ENCODE measurements at places on chromosomes 12 and 14.

DNA sequence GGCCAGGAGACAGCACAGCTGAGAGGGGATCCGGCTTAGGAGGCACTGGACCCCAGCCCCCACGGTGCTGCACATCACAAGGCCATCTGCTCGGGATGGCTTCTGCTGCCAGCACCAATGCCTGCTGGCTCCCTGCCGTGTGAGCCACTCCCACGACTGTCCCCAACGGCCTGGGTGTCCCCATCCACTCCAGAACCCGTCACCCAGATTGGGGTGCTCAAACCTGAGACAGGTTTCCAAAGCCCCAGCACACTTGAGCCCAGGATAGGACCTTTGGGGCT, 102.4 kb downstream of the RFLNA start:
- DNase-seq, result no peak

- no peak for DNase-seq
Measured at GRCh38 chr12:28963554-28963953, 185.5 kb upstream of the FAR2 start.

DNA sequence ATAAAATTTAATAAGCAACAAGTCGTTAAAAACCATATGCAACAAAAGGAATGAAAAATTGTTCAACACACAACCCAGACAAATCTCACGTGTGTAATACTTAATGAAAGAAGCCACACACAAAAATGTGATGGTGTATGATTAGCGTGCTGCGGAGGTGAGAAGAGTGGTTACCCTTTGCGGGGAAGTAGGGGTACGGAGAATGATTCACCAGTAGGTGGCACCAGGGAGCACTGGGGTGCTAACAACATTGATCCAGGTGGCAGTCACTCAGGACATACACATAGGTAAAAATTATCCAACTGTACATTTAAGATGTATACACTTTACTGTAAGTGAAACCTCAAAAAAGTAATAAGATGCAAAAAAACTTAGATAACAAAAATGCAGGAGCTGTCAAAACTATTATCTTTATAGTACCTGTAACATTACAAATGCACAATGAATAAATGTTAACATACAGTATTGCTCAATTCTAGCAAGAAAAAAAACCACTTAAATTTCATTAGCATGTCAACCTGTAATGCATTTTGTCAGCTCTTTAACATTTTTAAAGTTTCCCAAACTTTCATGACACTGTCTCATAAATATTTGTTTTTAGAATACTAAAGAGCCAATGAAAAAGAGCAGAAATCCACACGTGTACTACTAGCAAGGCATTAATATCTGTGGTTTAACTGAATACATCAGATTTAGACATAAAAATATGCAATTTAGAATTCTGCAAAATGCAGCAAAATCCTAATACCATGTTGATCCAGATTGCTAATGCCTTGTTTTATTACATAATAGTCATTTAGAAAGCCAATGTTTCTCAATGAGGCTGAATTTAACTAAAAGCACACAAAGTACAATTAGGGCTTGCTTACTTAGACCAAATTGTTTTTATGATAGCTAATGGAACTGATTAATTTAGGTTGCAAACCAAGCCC, 46.7 kb downstream of the TMCC3 start:
- no peak for DNase-seq

DNA sequence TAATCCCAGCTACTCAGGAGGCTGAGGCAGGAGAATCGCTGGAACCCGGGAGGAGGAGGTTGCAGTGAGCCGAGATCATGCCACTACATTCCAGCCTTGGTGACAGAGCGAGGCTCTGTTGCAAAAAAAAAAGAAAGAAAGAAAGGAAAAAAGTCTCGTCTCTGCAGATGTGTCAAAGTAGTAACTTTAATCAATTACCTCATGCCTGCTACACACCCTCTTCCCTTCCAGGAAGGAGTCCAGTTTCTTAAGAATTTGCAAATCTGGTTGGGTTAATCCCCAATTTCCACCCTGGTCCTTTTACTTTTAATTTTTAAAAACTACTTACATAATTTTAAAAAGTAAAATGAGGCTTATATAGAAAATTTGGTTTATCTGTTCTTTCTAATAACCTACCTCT, 234.5 kb upstream of the KITLG start:
- DNase-seq, result no peak

GRCh38 chr12:25146686-25147085, 48.3 kb downstream of the DNAI7 start:
- no peak for DNase-seq

- no peak for DNase-seq
Measured at GRCh38 chr12:132578118-132578517, 32.3 kb downstream of the LRCOL1 start.

- DNase-seq, result no peak
Measured at GRCh38 chr12:92614502-92614901, 88.3 kb upstream of the PLEKHG7 start.

GRCh38 chr12:132275110-132275531, 54.3 kb downstream of the GALNT9 start:
- no peak for DNase-seq

- no peak for DNase-seq
Measured at GRCh38 chr14:65804439-65805112, 392.0 kb downstream of the FUT8 start.

DNA sequence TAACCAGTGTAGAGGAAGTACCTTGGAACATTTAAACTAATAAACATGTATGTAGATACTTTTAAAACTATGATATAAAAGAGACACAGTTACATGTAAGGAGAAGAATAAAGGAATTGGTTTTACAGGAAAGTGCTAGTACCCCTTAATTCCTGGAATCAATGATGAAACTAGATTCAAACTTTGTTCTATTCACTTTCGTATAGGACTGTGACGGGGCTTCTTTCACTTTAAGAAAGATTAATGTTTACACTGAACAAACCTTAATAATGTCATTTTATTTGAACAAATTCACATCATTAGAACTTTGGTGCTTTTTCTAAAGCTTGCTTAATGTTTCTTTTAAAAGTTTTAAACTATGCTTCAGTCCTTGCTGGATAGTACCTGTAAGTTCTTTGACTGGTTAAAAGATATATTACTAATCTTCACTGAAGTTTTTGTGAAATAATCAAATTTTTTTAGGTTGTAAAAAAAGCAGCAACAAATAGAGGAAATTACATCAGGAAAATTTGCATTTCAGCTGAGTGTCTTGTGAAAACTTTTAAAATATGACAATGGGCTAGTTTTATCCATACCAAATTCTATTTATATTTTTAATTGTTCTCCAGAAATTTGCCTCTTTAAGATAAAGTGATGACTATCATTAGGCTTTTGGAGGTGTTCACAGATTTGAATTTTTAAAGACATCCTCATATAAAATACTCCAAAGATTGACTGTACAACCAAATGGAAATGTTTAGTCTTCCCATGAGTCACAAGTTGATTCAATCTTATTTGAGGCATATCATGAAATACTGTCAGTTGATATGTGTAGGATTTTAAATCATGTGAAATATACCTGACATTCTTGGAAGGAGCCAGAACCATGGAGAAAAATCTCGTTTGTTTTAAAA, 36.2 kb downstream of the PAPOLA start:
- no peak for DNase-seq

- no peak for DNase-seq
Measured at GRCh38 chr14:99234355-99234754, 37.6 kb downstream of the BCL11B start.

- DNase-seq, result peak; percentile 30
Measured at GRCh38 chr12:2052826-2053678, at the start of gene CACNA1C. Gene CACNA1C (plus strand): TSS chr12:2052987. CDS start chr12:2053563, 576 bp downstream.

- no peak for DNase-seq
Measured at GRCh38 chr14:74804219-74804825, 41.2 kb downstream of the YLPM1 start.

DNA sequence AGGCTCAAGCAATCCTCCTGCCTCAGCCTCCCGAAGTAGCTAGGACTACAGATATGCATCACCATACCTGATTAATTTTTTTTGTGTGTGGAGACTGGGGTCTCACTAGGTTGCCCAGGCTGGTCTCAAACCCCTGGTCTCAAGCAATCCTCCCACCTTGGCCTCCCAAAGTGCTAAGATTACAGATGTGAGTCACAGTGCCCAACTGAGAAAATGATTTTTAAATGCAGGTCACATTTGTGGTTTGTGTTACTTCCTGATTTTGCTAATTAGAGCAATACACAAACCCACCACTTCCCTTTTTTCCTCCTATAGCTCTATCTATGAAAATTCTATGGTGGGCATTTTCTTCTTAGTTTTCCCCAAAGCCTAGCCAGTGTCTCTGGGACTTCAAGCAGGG, 45.5 kb upstream of the TMEM263 start:
- DNase-seq, result no peak

DNA sequence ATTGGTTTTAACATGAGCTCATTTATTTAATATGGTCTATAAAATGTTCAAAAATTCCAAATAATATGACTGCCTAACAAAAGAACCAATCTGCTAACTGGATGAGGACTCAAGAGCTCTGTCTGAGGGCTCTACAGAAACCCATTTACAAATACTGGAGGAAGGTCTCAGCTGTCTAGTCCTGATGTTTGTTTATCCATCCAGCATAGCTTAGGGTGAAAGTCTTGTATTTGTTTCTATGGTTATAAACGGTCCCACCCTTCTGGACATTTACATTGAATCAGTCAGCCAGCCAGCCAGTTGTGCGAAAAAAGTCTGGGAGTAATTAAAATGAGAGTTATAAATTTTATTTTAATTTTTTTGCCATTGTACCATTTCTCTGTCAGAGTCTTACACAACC, 220.7 kb downstream of the BMP4 start:
- no peak for DNase-seq

DNA sequence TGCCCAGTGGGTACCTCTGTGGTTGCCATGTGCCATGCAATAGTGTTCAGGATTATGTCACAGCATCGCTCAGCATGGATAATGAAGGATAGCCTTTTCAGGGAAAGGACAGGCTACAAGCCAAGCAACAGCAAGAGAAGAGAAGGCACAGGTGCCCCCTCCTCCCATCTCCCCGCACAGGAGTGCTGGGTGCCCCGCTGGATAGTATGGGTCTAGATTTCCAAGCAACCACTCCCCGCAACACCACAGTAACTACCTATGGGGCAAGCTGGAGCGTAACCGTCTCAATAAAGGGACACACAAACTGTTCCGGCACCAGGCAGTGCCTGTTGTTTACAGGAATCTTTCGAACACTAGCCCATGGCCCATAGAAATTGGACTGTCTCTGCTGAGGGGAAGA, 222.2 kb downstream of the ITPR2 start:
- DNase-seq, result no peak

- no peak for DNase-seq
Measured at GRCh38 chr12:132466241-132467201, 23.4 kb upstream of the FBRSL1 start.

DNA sequence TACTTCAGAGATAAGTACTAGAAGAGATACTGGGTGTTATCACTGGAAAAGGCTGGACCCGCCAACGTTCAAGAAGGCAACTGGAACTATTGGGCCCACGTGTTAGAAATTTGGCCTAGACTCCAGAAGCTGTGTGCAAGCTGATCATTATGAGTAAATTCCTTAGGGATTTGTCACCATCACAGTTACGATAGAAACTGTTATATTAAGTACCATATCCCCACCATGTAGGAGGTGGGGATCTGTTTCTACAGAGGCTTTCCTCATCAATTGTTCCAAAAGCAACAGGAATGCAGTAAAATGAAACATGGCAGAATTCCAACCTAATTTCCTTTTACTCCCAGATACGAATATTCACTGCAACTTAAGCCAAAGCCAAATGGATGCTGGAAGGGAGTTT, 170.7 kb downstream of the NOVA1 start:
- no peak for DNase-seq

DNA sequence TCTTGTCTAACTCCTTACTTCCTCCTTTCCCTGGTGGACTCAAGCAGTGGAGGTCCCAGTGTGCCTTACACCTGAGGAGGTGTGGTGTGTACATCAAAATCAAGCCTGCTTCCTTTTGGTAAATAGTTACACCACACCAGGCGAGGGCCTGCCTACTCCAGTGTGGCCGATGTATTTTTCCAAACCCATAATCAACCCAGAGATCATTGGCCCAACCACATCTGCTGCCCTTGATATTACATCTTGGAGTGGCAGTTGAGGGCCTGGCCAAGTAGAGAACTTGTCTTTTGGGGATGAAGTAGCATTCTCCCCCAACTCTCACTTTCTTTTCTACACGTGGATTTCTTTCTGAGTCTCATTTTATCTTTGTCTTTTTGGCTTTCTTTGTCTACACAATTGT, 187.4 kb downstream of the EFCAB11 start:
- no peak for DNase-seq

DNA sequence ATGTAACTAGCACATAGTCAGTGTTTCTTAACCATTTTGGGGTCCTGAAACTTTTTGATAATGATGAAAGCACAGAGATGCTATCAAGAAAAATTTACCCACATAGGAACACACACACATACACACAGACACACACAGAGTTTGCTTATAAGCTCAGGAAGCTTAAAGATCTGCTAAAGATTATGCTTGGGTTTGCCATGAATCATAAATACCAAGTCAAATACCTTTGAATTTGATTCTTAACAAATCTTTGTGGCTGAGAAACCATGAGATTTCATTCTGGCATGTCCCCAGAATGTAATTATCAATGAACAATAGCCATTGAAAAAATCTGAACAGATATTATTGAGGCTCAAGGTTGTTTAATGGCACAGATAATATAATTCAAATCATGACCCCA, 89.2 kb downstream of the NTS start:
- no peak for DNase-seq

DNA sequence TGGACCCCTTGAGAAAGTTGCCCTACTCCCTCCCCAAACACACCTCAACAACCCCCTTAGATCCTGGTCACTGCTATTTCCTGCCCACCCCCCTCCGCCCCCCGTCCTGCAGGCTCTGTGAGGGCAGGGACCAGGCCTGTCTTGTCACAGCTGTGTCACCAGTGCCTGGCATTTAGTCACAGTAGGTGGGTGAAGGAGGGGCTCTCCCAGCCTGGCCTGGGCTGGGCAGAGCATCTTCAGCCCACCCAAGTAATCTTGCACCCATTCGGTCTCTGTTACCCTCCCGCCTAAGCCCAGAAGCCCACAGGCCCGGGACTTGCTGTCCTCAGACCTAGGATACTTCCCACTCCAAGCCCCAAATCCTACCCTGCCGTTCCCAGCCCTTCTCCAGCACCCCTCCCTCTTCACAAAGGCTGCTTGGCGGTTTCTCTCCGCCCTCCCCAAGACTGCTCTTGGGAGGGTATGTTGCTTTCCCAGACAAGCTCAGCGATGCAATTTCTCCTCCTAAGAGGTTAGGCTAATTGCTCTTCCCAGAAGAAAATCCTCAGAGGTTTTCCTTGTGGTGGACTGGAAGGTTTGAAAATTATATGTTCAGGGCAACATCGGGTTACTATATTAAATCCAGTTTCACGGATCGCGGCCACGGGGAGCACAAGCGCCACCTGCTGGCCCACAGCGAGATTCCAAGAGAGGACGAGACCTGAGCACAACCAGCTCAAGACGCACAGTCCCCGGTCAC, 50.8 kb upstream of the ZFP36L1 start:
- peak; percentile 29 for DNase-seq

DNA sequence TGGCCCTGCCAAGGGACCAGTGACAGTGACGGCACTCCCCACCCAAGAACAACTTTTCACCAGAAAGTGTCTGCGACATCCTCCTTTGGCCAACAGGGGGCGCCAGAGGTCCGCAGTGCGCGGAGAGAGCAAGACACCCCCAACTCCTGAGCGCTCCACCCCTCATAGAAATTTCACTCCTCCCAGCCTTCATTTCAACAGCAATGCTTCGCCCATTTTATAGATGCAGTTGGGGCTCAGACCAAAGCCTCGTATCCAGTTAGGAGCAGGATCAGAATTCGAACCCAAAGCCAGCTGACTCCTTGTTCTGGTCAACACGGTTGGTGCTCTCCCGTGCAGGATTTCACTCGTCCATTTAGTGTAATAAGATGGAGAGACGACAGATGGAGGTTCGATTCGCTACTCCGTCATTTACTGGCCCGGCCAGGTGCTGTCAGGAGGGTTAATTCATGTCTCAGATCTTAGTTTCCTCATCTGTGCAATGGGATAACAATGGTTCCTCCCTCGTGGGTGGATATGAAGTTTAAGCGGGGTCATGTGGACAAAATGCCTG, 2.4 kb upstream of the POP5 start:
- peak; percentile 43 for DNase-seq

Measured in hippocampal formation (tissue), 2 donors.